ENCODE measurements at places on chromosomes 12 and 14.

GRCh38 chr12:6452245-6452943 is 552 bp downstream of the TAPBPL start:
- no peak for DNase-seq

DNA sequence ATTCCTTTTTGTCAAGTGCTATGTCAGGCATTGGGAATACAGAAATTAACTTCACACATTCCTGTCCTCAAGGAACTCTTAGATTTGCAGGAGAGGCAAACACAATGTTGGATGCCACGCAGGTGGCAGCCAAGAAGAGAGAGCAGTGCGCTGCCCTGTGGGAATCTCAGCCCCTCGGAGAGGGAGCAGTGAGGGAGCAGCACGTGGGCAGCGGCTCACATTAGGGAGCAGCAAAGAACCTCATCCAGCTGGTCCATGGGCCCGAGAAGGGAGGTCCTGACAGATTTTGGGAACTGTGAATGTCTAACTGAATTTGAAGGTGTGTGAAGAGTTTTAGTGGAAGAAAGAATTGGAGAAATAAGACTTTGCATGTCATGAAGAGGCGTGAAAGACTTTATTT is 47.2 kb upstream of the EVL start:
- DNase-seq, result no peak

- no peak for DNase-seq
Measured at GRCh38 chr12:54684636-54685630, 36.8 kb upstream of the DCD start.

- DNase-seq, result no peak
Measured at GRCh38 chr14:66509874-66510273, 1.9 kb downstream of the GPHN start.

GRCh38 chr12:6831450-6831995 is 3.3 kb downstream of the P3H3 start:
- no peak for DNase-seq

GRCh38 chr14:44981198-44981597 is 19.2 kb downstream of the TOGARAM1 start:
- DNase-seq, result peak; percentile 72

DNA sequence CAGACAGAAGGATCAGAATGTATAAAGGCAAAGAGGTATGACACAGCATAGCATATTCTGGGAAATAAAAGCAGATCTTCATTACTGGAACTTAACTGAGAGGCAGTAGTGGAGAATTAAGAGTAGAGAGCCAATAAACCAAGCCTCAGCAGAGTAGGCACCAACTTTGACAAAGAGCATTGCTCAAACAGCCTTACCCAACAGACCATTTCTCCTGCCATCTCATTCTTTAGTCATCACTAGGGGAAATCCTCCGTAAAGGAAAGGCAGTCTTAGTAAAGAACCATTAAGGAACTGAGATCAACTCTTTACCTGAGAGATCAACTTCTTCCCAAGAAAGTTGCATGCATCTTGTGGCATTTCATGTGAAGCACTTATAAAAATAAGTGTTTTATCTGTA is 36.6 kb downstream of the SENP1 start:
- no peak for DNase-seq

DNA sequence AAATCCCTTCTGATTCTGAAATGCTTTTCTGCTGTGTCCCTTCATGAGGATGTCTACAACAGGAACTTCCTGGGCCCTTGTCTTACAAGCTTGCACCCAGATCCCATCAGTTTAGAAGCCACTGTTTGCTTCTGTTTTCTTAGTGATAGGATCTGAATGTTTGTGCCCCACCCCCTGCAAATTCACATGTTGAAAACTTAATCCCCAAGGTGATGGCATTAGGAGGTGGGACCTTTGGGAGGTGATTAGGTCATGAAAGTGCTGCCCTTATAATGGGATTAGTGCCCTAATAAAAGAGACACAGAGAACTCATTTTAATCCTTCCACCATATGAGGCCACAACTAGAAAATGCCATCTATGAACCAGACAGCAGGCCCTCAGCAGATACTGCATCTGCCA is 36.0 kb upstream of the GNPNAT1 start:
- no peak for DNase-seq

- DNase-seq, result peak; percentile 11
Measured at GRCh38 chr14:100246809-100247428, 8.0 kb downstream of the YY1 start.

- no peak for DNase-seq
Measured at GRCh38 chr12:116068853-116069252, 208.6 kb downstream of the MED13L start.

DNA sequence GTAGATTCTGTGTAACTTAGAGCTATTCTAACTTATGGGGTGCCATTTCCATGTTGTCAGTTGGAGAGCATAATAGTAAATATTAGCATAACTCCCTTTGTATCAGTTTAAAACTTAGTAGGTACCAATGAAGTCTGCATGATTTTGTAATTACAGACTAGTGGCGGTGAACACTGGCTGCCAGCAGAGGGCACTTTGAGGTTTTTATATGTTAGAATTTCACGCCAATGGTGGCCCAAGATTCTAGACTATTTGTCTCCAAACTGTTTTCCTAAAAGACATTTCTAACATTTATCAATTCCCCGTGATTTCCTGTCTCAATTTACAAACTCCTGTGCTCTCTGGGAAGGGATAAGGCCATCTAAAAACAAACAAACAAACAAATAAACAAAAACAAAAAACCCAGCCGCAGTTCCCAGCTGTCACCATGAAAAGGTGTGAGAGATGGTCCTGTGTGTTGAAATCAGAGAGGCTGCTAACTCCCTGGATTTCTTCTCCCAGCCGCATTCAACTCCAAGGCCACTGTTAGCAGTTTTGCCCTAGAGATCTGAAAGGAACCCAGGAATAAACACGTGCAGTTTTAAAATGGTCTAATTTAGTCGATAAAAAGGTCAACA is 57.6 kb downstream of the BRMS1L start:
- DNase-seq, result peak; percentile 50

DNA sequence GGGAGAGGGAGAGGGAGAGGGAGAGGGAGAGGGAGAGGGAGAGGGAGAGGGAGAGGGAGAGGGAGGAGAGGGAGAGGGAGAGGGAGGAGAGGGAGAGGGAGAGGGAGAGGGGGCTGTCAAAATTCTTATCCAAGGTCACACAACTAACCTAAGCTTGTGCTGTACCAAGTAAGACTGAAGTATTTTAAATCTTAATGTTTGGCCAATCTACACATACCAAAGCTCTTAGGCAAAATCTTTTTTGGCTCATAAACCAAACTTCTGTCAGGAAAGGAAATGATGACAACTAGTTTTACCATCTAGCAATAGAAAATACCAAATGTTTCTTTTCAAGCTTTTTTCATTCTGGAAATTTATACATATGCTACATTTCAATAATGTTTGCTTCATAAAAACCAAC is 33.8 kb downstream of the CCDC38 start:
- DNase-seq, result no peak

DNA sequence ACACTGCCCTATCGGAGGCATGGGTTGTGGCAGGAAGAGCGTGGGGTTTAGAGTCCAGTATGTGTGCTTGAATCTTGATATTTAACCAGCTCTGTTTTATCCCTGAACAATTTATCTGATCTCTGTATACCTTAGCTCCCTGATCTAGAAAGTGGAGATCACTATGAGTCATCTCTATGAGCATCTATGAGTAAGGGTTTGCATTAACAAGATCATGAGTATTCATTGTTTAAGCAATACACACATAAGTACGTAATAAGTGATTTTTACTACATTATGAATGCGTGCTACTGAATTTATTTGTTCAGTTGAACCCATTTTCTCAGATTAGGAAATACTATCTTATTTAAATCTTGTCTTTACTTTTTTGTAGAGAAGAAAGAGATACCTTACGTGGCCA is 49.4 kb downstream of the GPATCH2L start:
- DNase-seq, result no peak

GRCh38 chr12:120901818-120902217 is 2.3 kb downstream of the SPPL3 start:
- no peak for DNase-seq

DNA sequence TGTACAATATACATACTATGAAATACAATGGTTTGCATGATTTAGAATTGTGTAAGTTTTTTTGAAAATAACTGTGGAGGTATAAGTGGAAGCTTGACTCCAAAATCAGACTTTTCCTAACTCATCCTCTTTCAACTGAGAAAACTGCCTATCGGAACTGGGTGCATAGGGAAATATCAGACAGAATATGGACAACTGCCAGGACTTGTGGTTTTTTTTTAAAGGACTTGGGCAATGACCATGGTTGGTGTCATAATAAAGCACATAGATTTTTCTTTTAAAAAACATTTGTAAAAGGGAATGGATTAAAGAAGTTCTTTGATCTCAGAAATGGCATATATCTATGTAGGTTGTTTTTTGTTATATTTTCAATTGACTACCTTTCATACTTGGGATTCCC is 53.3 kb upstream of the LRRK2 start:
- no peak for DNase-seq

DNA sequence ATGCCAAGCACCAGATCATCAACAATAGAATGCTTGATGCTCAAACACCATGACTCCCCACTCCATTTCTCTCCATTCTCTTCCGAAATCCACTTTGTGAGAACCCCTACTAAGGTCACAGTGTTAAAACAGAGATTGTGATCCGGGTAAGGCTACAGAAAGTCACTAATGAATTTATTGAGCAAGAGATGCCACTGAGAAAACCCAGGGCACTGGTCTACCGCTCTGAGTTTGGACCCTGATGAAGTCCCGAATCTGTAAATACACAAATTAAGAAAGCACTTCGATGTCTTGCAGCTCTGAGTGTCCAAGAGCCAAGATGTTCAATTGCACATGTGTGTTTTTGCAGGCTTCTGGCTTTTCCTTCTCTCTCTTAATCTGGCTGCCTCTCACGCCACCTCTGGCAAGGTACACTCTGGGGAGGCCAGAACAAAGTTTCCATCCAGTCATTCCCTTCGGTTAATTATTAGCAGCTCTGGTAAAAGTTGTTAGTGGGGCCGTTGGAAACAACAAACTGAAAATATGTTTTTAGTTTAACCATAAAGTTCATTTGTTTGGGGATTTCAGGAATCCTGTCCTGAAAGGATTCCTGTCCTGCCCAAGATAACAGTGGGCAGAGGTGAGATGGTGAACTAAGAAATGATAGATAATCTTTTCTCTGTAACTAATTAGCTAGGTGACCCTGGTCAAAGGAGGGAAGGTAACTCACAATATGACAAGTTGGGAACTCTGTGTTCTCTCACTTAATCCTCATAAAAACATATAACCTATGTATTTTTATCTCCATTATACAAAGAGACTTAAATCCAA is 75.4 kb downstream of the BTG1 start:
- no peak for DNase-seq

DNA sequence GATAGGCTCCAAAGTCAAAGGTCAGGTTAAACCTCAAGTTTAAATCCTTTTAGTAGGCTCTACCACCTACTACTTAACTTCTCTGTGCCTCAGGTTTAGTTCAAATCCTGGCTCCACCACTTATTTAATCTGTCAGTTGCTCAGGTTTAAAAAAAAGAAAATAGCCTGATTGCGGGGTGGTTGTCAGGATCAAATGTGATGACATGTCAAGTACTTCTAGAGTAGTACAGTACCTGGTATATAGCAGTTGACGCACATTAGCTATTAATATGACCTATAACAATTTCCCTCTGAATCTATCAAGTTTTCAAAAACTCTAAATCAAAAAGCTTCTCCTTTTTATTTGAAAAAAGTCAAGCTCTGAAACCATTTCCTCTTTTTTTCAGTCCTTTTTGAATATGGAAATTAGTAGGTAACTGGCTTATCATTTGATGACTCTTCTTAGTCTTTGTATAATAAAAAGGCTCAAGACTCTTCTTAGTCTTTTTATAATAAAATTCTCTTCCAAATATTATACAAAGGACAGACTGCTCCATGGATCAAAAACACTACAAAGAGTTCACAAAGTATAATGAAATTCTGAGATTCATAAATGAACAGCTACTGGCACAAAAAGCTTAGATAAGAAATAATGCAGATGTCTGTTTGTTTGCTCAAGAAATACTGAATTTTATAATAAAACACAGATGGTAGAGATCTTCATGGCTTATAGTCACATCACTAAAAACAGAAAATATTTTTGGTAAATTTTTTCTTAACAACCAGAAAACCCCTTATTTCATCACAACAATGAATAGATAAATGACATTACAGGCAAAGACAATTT is 5.0 kb downstream of the OSBPL8 start:
- DNase-seq, result no peak

DNA sequence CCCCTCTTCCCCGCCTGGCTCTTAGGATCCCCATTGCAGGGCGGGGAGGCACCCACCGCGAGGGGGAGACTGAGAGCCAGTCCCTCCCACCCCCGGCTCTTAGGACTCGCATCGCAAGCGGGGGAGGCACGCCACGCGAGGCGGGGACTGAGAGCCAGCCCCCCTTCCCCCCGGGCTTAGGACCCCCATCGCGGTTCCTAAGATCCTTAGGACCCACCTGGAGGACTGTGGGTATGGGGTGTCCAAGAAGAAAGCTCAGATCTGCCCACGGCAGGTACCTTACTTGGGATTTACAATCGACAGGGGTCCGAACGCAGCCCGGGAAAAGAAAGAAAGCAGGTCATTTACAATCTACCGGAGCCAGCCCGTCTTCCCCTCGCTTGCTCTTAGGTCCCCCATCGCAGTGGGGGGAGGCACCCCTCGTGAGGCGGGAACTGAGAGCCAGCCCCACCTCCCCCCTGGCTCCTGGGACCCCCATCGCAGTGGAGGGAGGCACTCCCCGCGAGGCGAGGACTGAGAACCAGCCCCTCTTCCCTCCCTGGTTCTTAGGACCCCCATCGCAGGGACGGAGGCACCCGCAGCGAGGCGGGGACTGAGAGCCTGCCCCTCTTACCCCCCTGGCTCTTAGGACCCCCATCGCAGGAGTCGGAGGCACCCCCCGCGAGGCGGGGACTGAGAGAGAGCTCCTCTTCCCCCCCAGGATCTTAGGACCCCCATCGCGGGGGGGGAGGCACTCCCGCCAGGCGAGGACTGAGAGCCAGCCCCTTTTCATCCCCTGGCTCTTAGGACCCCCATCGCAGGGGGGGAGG is 43.7 kb downstream of the DDX11 start:
- no peak for DNase-seq

DNA sequence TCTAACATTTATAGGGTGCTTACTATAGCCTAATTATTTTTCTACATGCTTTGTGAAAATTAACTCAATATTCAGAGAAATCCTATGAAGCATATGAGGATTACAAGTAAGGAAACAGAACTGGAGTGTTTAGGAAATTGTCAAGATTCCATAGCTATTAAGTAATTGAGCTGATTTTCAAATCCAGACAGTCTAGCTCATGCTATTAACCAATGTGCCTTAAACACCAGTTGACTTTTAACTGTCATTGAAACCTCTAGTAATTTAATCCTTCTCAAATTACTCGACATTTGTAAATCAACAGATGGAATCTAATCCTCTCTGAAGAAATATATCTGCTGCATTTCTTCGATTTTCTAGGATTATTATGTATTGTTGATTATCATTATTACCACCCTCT is 488.9 kb downstream of the MDGA2 start:
- DNase-seq, result no peak

GRCh38 chr12:130154276-130155070 is 7.8 kb upstream of the FZD10 start:
- no peak for DNase-seq

- DNase-seq, result no peak
Measured at GRCh38 chr12:61998791-61999190, 261.4 kb upstream of the USP15 start.

Measured in putamen (tissue), 1 donor.